Stimulated activated CD4-positive, alpha-beta T cell treated with anti-CD3 and anti-CD28 coated beads, Interleukin-15, amount 100 ng/mL, for 1 hour (primary cell): ENCODE measurements at places on chromosomes 4 and X.
A peak's percentile ranks its signal among the peaks of the same experiment; 100 is the strongest.

DNA sequence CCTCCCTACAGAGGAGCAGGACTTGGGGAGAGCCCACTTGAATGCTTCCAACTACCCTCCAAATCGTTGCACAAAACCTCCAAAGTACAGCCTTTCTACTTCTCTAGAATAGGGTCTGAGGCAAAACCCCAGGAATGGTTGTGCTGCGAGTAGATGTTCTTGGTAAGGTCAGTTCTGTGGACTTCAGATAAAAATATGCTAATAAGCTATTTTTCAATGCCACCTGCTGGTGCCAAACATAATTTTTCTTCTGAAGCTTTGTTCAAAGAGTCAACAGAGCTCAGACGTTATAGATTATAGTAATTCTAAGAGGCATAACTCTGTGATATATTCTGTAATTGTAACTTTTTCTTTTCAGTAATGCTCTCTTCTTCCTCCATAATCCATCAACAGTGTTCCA lies 425.7 kb downstream of the GPAT3 start:
- no peak for DNase-seq

- peak; percentile 63 for DNase-seq
Measured at GRCh38 chr4:3880615-3881120, 114.5 kb downstream of the ADRA2C start.

- no peak for DNase-seq
Measured at GRCh38 chr4:1714303-1715001, 2.3 kb upstream of the SLBP start.

DNA sequence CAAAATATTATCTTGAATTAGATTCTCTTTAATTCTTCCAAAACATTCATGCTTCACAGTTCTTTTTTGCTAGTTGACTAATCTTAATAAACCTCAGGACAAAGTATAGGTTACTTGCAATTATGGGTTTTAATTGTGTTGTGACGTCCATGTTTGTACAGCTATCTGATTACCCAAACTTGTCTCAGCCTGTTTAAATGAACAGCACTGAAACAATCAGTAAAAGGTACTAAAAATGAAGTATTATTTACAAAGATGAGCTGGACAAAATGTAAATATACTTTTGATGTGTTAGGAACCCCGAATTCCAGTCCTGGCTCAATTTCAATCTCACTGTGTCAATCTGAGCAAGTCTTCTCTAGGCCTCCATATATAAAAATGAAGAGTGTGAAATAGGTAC lies 57.4 kb upstream of the SLC6A14 start:
- no peak for DNase-seq
